ENCODE measurements at places on chromosomes 3 and 15. TPM values are rescaled to one million over a fixed set of nuclear protein-coding genes. Genes with fewer than 3 reads are reported as not detected.

Gene CKMT1B
- 0.13 TPM for total RNA-seq

- H3K27me3 ChIP-seq = no peaks in the 10 kb centered on the region
- H3K36me3 ChIP-seq = no peaks in the 10 kb centered on the region
- no peaks in the 10 kb centered on the region for H3K4me1 ChIP-seq
- no peak overlapping the region for H3K27ac ChIP-seq
Measured at GRCh38 chr3:16802389-16802788, 82.4 kb upstream of the PLCL2 start.

Gene CHRNA7
- total RNA-seq = 1.5 TPM

Gene GPR171
- total RNA-seq = 0.46 TPM

DNA sequence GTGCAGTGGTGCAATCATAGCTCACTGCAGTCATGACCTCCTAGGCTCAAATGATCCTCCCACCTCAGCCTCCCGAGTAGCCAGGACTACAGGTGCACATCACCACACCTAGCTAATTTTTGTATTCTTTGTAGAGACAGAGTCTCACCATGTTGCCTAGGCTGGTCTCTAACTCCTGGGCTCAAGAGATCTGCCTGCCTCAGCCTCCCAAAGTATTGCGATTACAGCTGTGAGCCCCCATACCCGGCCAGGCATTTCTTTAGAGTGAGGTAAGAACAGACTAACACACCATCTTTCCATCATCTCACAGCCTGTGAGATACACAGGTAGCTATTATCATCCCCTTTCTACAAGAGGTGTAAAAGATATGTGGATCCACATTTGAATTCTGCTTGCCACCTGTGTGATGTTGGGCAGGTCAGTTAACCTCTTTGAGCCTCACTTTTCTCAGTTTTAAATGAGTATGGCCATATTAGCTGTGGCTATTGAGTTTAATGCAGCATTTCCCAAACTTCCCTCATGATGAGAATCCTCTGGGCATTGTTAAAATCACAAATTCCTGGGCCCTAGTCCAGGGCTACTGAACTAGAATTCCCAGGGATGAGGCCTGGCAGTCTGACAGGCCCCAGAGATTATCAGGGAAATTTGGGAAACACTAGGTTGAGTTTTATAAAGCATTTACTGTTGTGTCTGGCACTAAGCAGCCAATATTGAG is 46.0 kb downstream of the ANP32A start:
- peaks cover 24% of the 10 kb centered on the region for H3K4me1 ChIP-seq
- no peak for DNase-seq
- H3K4me3 ChIP-seq = no peak overlapping the region

Gene NUP210
- 5.2 TPM for total RNA-seq

Gene EPHA3
- total RNA-seq = 13.1 TPM

- peaks cover 18% of the 10 kb centered on the region for H3K4me1 ChIP-seq
- no peak for DNase-seq
- no peaks in the 10 kb centered on the region for H3K27me3 ChIP-seq
- no peak overlapping the region for H3K27ac ChIP-seq
- H3K4me3 ChIP-seq = no peak overlapping the region
Measured at GRCh38 chr3:142916605-142917004, 27.7 kb upstream of the PCOLCE2 start.

- H3K27ac ChIP-seq = no peak overlapping the region
- no peaks in the 10 kb centered on the region for H3K27me3 ChIP-seq
- no peak for DNase-seq
- H3K36me3 ChIP-seq = no peaks in the 10 kb centered on the region
- no peaks in the 10 kb centered on the region for H3K4me1 ChIP-seq
- no peak overlapping the region for H3K4me3 ChIP-seq
Measured at GRCh38 chr15:88204584-88204983, 52.0 kb downstream of the NTRK3 start.

GRCh38 chr3:120726791-120727190 is 15.5 kb downstream of the RABL3 start:
- no peak overlapping the region for H3K4me3 ChIP-seq
- H3K27ac ChIP-seq = no peak overlapping the region
- no peak for DNase-seq

Gene GHSR
- total RNA-seq = not detected

- H3K27ac ChIP-seq = no peak overlapping the region
- no peak overlapping the region for H3K4me3 ChIP-seq
- no peaks in the 10 kb centered on the region for H3K36me3 ChIP-seq
- H3K27me3 ChIP-seq = no peaks in the 10 kb centered on the region
Measured at GRCh38 chr3:6417174-6417573, 443.7 kb upstream of the GRM7 start.

Gene THAP10
- 2.9 TPM for total RNA-seq

DNA sequence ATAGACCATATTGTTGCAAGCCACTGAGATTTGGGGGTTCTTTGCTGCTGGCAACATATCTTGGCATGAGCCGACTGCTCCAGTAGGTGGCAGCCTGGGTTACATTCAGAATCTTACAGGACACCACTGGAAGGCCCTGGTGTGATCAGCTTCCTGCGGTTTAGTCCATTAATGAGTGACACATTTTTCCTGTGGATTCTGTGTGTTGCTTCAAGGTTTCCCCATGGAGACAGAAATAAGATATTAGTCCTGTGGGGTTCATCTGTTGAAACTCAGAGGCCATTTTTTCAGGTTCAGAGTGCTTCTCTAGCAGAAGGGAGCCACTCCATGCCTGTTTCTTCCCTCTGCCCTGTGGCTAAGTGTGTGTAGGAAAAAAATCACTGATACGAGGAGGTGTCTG is 116.2 kb downstream of the MFSD1 start:
- H3K36me3 ChIP-seq = no peaks in the 10 kb centered on the region
- H3K27ac ChIP-seq = no peak overlapping the region
- H3K27me3 ChIP-seq = no peaks in the 10 kb centered on the region
- H3K4me3 ChIP-seq = no peak overlapping the region
- DNase-seq = peak; percentile 55
- H3K4me1 ChIP-seq = no peaks in the 10 kb centered on the region
